ENCODE measurements at places on chromosomes 11 and 22.

- no peak for DNase-seq
Measured at GRCh38 chr22:46844606-46845210, 82.3 kb downstream of the TBC1D22A start.

DNA sequence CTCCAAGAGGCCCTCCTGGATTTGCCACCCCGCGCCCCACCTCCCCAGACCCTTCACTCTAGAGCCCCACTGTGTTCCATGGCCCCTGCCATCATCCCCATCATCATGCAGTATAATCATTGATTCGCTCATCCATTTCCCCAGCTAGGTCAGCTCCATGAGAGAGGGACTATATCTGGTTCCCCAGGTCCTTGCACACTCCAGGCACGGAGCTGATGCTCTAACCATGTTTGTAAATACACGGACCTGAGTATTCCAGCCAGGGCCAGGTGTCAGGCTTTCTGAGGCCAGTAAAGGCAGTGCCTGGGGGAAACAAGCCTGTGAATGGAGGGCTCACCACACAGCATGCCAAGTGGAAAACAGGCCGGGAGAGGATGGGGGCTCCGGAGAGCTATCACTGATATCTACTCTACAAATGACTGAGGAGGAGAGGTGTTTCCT is 27.1 kb upstream of the OAF start:
- no peak for DNase-seq

DNA sequence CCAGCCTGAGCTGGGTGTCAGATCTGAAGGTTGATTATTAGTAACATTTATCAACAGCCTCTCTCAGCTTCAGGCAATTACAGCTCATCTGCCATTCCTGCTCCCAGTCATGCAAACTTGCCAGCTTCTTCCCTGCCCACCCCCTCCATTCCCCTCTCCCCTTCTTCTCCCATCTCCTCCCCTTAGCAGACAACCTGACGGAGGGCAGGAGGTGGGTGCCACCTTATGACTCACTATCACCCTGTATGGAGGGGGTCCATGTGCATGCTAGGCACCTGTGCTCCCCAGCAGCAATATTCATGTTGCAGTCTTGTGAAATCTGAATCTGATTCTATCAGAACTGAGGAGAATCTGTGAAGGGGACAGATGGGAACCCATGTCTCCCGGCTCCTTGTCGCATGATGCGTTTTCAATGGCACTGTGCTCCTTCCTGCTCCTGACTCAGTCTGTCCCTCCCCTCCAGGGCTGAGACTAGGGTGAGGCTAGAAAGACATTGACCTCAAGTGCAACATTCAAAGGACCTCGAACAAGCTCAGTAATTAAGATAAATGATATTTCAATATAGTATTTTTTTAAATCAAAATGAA is 46.3 kb upstream of the TUB start:
- DNase-seq, result no peak

DNA sequence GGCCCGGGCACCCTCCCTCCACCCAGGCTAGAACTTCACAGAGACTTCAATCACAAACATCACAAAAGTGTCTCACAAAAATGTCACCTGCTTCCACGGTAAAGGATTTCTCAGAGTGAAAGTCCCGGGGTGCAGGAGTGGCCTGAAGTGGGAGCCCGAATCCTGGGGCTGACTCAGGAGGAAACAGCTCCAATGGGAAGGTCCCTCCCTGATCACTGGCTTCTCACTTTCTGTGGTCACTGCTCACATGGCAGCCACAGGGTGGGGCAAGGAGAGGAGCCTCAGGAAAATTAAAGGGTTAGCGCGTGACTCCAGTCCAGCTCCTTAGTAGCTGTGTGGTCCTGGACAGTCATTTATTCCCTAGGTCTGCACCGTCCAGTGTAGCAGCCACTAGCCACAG is 564.5 kb upstream of the B3GAT1 start:
- no peak for DNase-seq

DNA sequence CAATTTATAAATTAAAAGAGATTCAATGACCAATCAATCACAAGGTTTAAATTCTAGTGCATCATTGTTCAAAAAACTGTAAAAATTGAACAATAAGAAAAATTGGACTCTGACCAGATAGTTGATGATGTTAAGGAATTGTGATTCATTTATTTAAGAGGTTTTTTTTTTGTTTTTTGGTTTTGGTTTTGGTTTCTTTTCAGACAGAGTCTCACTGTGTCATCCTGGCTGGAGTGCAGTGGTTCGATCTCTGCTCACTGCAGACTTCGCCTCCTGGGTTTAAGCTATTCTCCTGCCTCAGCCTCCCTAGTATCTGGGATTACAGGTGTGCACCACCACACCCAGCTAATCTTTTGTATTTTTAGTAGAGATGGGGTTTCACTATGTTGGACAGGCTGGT is 17.1 kb upstream of the EIF3M start:
- DNase-seq, result no peak

GRCh38 chr11:57313788-57314135 is 11.0 kb downstream of the TNKS1BP1 start:
- no peak for DNase-seq

DNA sequence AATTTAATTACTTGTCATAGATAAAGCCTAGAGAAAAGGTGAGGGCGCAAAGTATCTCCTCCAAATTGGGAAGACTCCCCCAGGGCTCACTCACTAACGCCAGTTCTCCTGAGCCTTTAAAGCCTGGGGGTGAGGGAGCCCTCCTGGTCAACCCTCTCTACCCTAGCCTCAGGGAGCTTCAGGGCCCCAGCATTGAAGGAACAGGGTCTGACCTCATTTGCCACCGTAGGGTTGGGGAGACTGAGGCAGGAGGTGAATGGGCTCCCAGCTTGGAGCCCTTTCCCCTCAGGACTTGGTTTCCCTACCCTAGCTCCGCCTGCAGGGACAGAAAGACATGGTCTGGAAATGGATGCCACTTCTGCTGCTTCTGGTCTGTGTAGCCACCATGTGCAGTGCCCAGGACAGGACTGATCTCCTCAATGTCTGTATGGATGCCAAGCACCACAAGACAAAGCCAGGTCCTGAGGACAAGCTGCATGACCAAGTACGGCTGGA is 1.7 kb downstream of the FOLR2 start:
- DNase-seq, result no peak

GRCh38 chr11:7572001-7572712 is 58.4 kb downstream of the PPFIBP2 start:
- no peak for DNase-seq

DNA sequence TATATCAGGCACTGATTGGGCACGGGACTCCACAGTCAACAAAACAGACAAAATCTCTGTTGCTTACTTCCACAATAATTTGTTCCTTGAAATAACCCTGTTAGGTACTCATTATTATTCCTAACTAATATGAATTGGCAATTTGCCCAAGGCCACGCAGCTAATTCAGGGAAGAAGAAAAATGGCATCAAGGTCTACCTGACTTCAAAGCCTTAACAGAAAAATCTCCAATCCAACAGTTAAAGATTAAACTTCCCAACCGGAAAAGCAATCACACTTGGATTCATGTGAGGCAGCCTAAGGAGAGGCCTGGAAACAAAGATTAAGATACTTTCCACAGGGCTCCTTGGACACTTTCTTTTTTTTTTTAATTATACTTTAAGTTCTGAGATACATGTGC is 68.9 kb downstream of the PRCP start:
- DNase-seq, result no peak

DNA sequence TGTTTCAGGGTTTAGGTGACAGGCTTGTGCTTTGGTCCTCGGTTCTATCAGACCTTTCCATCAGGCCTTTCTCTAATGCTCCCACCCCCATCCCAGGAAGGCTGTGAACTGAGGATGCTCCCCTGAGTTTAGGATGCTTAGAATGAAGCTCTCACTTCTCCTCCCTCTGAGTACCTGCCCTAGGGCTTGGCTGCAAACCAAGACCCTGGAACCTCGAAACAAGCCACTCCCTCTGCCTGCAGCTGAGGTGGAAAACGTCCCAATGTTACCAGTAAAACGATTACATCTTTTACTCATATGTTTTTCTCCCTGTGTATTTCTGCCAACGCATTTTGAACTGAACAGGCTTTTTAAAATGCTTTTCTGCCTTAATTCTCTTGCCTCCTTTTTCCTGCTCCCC is 54.5 kb upstream of the BMAL1 start:
- DNase-seq, result no peak

GRCh38 chr11:124586238-124586860 is 16.6 kb downstream of the OR8A1 start:
- DNase-seq, result no peak

DNA sequence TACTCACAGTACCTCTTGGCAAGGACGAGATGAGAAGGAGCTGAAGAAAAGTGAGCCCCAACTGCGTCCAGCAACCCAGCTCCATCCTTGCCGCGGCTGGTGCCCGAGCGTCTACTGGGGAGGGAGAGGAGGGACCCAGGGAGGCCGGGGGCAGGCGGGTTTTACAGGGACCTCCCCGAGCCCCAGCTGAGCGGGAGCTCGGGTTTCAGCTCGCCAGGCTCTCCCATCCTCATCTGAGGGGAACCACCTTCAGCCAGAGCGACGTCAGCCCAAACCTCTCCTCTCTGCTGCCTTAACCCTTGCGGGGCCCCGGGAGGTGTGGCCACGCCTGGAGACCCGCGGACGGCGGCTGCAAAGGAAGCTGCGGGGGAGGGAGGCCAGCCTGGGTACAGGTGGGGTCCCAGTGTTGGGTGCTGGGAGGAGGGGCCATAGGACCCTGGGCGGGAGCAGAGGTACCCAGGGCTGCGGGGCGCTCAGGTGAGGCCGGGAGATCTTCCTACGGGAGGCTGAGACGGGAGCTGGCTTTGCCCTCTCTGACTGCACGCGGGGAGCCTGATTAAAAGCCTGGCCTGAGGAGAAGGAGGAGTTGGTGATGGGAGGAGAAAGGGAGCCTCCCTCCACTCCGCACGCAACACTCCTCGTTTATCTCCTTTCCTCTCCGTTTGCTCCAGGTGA is at the start of gene PAMR1:
Gene PAMR1, minus strand, starts transcription at position 116 of the 675 bp plus-strand sequence. Its CDS starts 31 bp downstream, at position 85.
- DNase-seq, result peak; percentile 45

- no peak for DNase-seq
Measured at GRCh38 chr11:35289821-35290220, 129.5 kb downstream of the SLC1A2 start.

- no peak for DNase-seq
Measured at GRCh38 chr11:68269414-68270081, 2.2 kb downstream of the C11orf24 start.

- DNase-seq, result no peak
Measured at GRCh38 chr22:39490135-39490798, 11.8 kb upstream of the MIEF1 start.

DNA sequence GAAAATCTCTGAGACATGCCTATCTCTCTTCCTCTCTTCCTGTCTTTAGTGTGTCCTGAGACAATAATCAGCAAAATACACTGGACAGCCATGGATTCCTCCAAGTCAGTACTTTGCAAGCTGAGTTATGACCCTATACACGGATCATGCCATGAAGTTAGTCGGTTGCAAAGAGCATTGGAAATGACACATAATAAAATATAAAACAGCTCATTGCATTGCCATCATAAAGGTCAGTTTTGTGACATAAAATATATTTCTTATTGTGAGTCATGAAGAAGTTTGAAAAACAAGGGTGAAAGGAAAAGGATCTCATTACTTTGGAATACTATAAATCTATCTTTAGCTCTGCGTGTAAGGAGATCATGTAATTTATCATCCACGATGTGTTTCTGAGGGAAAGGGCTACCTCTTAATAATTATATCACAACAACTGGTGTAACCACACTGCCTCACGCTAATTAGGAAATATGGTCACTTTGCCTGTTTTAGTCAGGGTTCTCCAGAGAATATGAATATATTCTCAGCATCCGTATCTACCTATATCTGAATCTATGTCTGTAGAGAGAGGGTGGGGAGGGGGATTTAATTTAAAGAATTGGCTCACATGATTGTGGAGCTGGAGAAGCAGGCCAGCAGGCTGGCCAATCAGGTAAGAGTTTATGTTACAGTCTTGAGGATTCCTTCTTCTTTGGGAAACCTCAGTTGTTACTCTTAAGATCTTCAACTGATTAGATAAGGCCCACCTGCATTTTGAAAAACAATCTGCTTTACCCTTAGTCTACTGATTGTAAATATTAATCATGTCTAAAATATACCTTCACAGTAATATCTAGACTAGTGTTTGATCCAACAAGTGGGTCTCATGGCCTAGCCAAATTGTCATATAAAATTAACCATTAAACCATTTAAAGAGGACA is 198.8 kb downstream of the FAT3 start:
- DNase-seq, result no peak

DNA sequence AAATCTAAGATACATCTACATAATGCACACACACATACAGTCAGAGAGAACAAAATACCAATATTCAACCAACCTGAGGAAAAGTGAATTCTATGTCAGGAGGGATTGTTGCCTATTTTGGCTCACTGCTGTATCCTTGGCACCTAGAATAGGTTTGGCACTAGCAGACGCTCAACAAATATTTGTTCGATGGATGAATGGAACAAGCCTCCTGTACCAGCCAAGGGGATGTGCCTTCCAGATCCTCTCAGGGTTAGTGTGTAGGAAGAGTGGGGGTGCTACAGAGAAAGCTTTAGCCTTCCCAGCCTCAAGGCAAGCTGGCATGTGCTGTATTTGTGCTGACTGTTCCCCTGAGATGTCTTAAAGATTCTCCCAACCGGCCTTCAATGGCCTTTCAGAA is 23.3 kb upstream of the POU2AF1 start:
- DNase-seq, result no peak

- no peak for DNase-seq
Measured at GRCh38 chr11:9138612-9139579, 47.5 kb upstream of the SCUBE2 start.

GRCh38 chr11:5928271-5928670 is 13.8 kb upstream of the OR56A3 start:
- DNase-seq, result no peak

DNA sequence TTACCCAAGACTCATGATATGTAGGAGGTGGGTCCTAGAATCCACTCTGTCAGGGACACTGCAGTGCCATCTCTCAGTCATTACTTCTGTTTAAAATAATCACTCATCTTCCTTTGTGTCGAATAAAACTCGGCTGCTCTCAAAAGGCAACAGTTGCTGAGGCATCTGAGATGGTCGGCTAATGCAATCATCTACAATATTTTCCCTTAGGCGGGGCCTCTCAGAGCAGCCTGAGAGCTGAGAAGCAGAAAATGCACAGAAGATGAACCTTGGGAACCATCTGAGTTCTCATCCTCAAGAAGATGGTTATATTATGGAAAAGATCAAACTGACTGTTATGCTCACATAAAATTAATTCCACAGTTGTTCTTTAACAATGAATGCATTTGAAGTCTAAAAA is 1518.2 kb upstream of the TENM4 start:
- no peak for DNase-seq

GRCh38 chr11:3104961-3105790 is 48.0 kb upstream of the CARS1 start:
- no peak for DNase-seq

- DNase-seq, result peak; percentile 75
Measured at GRCh38 chr22:42895541-42895981, 38.5 kb upstream of the ARFGAP3 start.

- no peak for DNase-seq
Measured at GRCh38 chr22:21451545-21452520, 15.4 kb upstream of the TMEM191C start.

DNA sequence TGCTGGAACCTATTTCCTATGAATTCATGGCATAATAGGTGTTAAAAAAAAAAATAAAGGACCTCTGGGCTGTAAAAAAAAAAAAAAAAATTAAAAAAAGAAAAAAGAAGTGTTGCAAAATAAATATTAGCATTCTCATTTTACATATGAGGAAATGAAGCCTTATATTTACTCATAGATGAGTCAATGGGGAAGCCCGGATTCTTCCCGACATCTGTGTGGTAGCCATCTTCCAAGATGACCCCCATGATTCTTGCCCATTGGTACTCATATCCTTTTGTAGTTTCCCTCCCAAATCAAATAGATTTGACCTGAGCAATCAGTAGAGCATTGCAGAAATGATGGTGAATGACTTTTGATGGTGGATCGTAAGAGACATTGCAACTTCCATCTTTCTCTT is 3.0 kb upstream of the SWAP70 start:
- DNase-seq, result no peak

- no peak for DNase-seq
Measured at GRCh38 chr11:79198898-79199250, 242.0 kb downstream of the TENM4 start.
